ENCODE measurements at places on chromosomes 3 and 15.

DNA sequence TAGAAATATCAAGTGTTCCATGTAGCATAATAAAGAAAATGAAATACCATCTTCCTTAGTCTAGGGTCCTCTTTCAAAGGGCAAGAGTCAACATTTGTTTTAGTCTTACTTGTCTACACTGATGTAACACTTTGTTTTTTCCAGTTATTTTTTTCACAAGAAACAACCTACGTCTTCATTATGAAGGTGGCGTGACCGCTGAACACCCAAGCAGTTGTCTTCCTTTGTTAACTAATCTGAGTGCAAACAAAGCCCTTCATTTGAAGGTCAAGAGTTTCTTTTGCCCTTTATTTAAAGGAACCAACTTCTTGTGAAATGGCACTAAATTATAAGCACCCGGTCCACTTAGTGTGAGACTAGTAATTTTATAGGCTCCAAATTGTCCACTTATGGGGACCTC, 73.2 kb downstream of the CD47 start:
- no peak for DNase-seq

- DNase-seq: no peak
These were observed 120.4 kb downstream of the GADL1 start for GRCh38 chr3:30774062-30774461.

GRCh38 chr15:28952666-28953491, 67.1 kb downstream of the APBA2 start:
- DNase-seq: no peak

GRCh38 chr15:73858062-73858461, 15.3 kb upstream of the TBC1D21 start:
- no peak for DNase-seq

DNA sequence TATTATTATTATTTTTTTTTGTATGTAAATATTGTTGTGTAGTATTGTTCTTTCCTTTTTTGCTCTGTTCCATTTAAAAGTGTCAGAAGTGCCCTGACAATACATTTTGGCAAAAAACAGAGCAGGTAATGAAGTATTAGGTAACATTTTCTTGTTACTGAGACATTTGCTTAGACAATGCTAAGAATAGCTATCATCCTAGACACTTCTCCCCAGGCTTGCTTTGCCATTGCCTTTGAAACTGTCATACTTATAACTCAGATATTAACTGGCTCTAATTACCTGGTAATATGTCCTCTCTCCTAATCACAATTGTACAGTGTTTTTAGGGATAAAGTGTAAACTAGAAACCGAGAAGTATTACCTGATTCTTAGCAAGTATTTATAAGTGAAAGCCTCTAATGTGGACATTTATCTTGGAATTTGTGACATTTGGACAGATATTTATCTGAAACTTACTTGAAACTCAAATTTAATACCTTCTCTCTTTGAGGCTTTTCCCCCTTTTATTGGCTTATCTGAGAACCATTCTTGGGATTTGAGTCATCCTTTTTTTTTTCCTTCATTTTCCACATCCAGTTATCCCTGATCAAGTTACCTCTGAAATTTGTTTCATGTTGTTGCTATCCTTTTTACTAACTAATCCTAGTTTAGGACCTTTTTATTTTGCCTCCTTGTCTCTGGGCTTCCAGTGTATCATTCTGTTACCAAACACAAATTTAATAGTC, 13.1 kb downstream of the ARIH1 start:
- no peak for DNase-seq

- no peak for DNase-seq
These were observed 38.3 kb downstream of the CHSY1 start for GRCh38 chr15:101213570-101213969.

GRCh38 chr3:141348837-141349236, 19.5 kb upstream of the ZBTB38 start:
- DNase-seq: no peak

Data from NCI-H2081 (cell line).